Fibroblast of lung (primary cell): ENCODE measurements at places on chromosomes 2 and 18. TPM values are rescaled to one million over a fixed set of nuclear protein-coding genes. Genes with fewer than 3 reads are reported as not detected.

- no peaks in the 10 kb centered on the region for H3K27me3 ChIP-seq
- H3K4me1 ChIP-seq = peaks cover 7% of the 10 kb centered on the region
- H3K27ac ChIP-seq = no peak overlapping the region
- H3K36me3 ChIP-seq = no peaks in the 10 kb centered on the region
- peak; percentile 65 for DNase-seq
These were observed 11.0 kb upstream of the ALPK2 start for GRCh38 chr18:58639751-58640427.

Gene PRKCE
- total RNA-seq = 12.3 and 19.0 TPM in 2 replicates

Gene ALPP
- total RNA-seq = not detected in 2 replicates

GRCh38 chr18:78787751-78788150 is 191.9 kb upstream of the SALL3 start:
- H3K27ac ChIP-seq = no peak overlapping the region
- DNase-seq = no peak
- H3K4me1 ChIP-seq = no peaks in the 10 kb centered on the region
- no peak overlapping the region for H3K4me3 ChIP-seq
- H3K36me3 ChIP-seq = no peaks in the 10 kb centered on the region

- DNase-seq = no peak
- H3K4me1 ChIP-seq = no peaks in the 10 kb centered on the region
- H3K4me3 ChIP-seq = no peak overlapping the region
- no peaks in the 10 kb centered on the region for H3K36me3 ChIP-seq
- no peak overlapping the region for H3K27ac ChIP-seq
These were observed 93.5 kb upstream of the HNRNPA3 start for GRCh38 chr2:177119099-177119498.

Gene LRRC30
- total RNA-seq = not detected in 2 replicates

GRCh38 chr2:197893403-197894177 is 89.2 kb downstream of the PLCL1 start:
- no peaks in the 10 kb centered on the region for H3K4me1 ChIP-seq
- no peak overlapping the region for H3K27ac ChIP-seq
- H3K27me3 ChIP-seq = no peaks in the 10 kb centered on the region
- DNase-seq = no peak

DNA sequence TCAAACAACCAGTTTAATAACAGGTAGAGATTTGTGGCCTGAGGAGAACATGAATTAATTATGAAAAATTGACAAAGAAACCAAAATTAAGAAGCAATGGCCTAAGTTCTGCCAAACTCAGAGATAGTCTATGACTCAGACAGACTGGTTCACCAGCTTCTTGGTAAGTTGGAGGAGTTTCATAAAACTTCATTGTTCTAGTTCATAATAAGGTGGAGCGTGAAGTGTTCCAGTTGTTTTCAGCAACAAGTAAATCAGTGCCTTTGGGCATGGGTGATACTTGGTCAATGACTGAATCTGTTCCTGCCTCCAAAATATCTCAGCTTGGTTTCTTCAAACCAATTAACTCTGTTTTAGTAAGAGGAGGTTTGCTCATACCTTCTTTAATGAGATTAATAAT is 40.0 kb downstream of the SLC40A1 start:
- no peak overlapping the region for H3K4me3 ChIP-seq
- H3K4me1 ChIP-seq = no peaks in the 10 kb centered on the region
- no peaks in the 10 kb centered on the region for H3K36me3 ChIP-seq
- no peak for DNase-seq
- no peak overlapping the region for H3K27ac ChIP-seq

GRCh38 chr18:60891936-60892335 is 441.3 kb upstream of the CDH20 start:
- no peak for DNase-seq
- H3K4me3 ChIP-seq = no peak overlapping the region
- no peaks in the 10 kb centered on the region for H3K36me3 ChIP-seq
- no peak overlapping the region for H3K27ac ChIP-seq
- no peaks in the 10 kb centered on the region for H3K4me1 ChIP-seq
- H3K27me3 ChIP-seq = no peaks in the 10 kb centered on the region

Gene VWA3B
- 0.17 and 0.26 TPM in 2 replicates for total RNA-seq
